Right lobe of liver (tissue), 6 donors: ENCODE measurements at places on chromosomes 4 and X. TPM values are rescaled to one million over a fixed set of nuclear protein-coding genes. Genes with fewer than 3 reads are reported as not detected.

Gene PCSK1N
- not detected for total RNA-seq

Gene ANK2
- total RNA-seq = 1.1 TPM

Gene CCDC120
- 4.2 TPM for total RNA-seq

Gene DGAT2L6
- total RNA-seq = not detected

GRCh38 chr4:74752798-74753197 lies 41.5 kb downstream of the BTC start:
- no peak for DNase-seq

GRCh38 chr4:61666244-61666643 lies 466.1 kb downstream of the ADGRL3 start:
- no peak for DNase-seq

GRCh38 chrX:49845701-49846403 lies 16.7 kb downstream of the PAGE4 start:
- no peak for DNase-seq

GRCh38 chr4:40149960-40150385 lies 46.9 kb upstream of the RHOH start:
- DNase-seq = no peak

DNA sequence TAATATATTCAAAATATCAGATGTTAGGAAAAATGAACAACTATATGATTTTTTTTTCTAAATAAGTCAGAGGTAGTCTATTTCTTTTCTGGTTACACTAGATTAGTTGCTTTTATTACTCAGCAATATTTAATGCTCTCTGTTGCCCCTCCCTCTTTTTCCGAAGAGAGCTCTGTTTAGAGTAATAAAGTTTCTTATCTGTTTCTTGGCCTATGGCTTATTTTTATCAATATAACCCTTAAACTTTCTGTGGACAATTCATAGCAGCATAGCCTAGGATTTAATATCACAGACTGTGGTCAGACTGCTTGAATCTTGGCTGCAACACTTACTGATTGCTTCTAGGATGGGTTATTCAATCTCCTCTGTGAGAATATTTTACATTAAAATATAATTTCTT lies 2315.4 kb upstream of the AGA start:
- no peak for DNase-seq
